ENCODE measurements at places on chromosomes 6 and 20.

GRCh38 chr6:2857580-2858337 lies 16.1 kb upstream of the SERPINB1 start:
- DNase-seq, result no peak

GRCh38 chr6:10138917-10139316 lies 276.0 kb downstream of the TFAP2A start:
- DNase-seq, result no peak

DNA sequence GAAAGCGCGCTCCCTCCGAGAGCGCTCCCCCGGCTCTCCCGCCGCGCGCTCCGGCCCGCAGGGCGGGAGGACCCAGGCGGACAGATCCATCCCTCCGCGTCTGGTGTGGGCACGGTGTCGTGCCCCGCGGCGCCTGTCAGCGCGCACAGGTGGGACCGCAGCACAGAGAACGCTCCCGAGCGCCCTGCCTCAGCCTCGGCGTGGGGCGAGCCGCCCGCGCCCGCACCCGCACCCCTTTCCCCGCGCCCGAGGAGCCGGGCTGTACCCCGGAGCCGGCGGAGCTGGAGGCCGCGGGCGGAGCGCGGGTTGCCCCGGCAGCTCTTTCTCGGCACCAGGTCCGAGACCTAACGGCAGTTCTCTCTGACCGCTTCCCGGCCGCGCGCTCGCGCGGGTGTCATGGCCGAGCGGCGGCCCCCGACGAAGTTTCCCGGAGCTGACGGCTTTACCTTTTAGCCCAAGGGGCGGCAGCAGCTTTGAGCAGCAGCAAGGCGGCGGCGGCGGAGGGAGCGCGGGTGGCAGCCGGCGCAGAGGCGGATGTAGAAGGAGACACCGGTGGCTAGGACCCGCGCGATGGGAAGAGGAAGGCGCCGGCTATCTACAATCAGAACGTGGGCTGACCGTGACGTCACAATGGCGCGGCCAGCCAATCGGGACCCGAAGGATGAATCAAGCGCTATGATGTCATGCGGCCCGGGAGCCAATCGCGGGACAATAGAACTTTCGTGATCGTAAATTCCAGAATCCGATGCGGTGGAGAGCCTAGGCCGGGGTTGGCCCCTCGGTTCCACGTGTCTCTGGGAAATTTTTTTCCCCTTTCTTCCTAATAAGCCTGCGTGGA lies at the start of gene ELOVL5:
Gene ELOVL5 (minus strand): TSS at position 580 of the 838 bp plus-strand sequence. CDS start 53,251 bp downstream, outside the sequence.
- DNase-seq, result peak; percentile 93

DNA sequence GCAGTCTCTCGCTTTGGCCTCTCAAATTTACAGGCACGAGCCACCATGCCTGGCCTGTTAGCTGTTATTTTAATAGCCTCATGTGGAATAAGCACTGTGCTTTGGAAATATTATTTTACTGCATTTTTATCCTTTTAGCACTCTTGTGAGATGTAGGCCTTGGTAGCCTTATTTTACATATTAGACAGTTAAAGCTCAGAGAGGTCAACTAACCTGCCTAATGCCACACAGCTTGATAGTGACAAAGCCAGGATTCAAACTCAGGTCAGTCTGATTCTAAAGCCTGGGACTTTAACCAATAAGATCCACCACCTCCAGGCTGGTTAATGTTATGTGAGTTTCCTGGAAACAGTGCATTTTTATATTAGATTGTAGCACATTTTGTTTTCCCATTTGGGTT lies 9.5 kb downstream of the TNFAIP3 start:
- DNase-seq, result no peak
